Stimulated activated effector memory CD8-positive, alpha-beta T cell treated with anti-CD3 and anti-CD28 coated beads, Interleukin-12 subunit alpha, Interleukin-12 subunit beta, amount 100 ng/mL, for 72 hours (primary cell): ENCODE measurements at places on chromosomes 5 and 9.

DNA sequence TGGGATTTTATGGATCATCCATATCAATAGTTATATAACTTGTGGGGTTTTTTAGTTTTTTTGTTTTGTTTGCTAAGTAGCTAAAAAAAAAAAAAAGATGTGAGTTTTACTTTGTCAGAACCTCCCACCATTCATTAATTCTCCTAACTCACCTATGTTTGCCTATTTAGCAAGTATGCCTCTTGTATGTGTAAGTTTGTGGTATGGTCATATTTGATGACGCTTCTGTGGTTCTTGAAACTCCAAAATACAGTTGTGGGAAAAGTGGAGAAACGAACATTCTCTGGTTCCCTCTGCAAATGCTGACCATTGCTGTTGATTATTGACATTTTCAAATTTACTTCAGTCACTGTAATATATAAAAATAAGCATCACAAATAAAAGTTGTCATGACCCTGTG lies 75.7 kb downstream of the PBX3 start:
- DNase-seq = no peak

GRCh38 chr5:57778501-57779091 lies 296.0 kb upstream of the ACTBL2 start:
- no peak for DNase-seq

DNA sequence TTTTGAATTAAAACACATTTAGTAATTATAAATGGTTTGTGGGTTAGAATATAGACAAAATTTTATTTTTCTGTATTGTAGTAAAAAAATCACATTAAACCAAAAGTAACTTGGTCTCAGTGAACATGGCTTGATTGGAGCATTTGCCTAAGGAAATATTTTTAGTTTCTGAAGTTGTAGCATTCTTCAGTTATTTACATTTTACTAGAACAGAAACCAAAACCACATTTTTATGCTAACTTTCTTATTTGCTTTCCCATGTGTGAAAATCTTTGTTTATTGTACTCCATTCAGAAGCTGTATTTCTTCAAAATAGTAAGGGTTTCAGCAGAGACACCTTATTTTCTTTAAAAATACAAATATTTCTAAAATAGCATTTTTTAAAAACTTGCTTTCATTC lies 129.9 kb downstream of the SGCD start:
- DNase-seq = no peak

- no peak for DNase-seq
Measured at GRCh38 chr9:34252016-34252415, 73.2 kb downstream of the UBAP1 start.

DNA sequence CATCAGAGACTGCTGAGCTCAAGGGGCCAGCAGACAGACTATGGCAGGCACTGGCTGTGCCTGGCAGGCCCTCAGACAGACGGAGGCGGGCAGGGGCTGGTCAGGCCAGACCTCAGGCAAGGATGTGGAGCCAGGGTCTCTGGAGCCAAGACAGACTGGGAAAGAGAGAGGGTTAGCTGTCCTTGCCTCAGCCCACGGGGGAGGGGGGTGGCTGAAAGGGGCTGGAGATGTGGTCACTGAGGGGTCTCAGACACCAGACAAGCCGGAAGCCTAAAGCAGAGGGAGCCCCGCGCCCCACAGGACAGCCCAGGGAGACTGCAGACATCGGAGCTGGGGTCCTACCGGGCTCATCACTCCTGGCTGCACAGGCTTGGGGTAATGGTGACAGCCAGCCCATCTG lies 141.2 kb upstream of the FOXD4L5 start:
- DNase-seq = no peak

GRCh38 chr5:172648013-172648381 lies 6.9 kb downstream of the NEURL1B start:
- no peak for DNase-seq

DNA sequence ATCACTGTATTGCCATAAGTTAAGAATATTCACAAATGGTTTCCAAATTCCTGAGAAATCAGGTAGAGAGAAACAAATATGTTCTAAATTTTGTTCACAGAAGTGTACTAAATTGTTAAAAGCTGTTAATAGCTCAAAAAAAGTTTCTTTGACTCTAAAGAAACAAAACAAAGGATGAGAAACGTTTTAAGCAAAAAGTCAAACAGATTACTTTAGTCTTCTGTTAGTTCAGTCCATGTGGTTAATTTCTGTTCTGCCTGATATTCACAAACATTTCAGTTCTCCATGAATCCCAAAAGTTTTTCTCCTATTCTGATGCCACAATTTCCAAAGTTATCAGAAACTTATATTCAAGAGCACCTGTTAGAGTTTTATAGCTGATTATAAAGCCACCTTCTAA lies 7.7 kb upstream of the FANCC start:
- DNase-seq = no peak

- DNase-seq = no peak
Measured at GRCh38 chr5:54361691-54362411, 51.5 kb upstream of the ARL15 start.

DNA sequence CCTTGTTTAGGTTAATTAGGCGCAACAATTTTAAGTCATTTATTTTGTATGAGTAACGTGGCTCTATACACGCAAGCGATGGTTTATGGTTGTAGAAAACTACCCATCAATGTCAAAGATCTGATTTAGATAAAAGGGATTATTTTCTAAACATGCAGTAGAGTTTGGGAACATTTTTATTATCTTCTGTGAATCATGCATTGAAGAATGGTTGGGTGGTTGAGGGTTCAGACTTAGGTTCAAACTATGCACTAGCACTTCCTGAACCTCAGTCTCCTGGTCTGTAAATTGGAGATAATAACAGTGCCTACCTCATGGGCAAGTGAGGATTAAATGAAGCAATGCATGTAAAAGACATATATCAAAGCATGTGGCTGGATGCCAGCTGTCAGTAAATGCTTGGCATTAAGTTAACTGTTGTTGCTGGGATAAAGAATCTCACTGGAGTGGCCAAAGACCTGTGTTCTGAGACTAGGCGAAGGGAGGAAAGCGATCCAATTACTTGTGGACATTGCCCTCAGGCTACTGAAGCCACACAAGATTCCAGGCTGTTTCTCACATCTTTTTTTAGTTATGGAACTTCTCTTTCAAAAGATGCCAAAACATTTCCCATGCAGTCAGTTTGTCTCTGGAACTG lies 1.1 kb upstream of the OTULINL start:
- no peak for DNase-seq
